ENCODE measurements at places on chromosomes 5 and 9. TPM values are rescaled to one million over a fixed set of nuclear protein-coding genes. Genes with fewer than 3 reads are reported as not detected.

DNA sequence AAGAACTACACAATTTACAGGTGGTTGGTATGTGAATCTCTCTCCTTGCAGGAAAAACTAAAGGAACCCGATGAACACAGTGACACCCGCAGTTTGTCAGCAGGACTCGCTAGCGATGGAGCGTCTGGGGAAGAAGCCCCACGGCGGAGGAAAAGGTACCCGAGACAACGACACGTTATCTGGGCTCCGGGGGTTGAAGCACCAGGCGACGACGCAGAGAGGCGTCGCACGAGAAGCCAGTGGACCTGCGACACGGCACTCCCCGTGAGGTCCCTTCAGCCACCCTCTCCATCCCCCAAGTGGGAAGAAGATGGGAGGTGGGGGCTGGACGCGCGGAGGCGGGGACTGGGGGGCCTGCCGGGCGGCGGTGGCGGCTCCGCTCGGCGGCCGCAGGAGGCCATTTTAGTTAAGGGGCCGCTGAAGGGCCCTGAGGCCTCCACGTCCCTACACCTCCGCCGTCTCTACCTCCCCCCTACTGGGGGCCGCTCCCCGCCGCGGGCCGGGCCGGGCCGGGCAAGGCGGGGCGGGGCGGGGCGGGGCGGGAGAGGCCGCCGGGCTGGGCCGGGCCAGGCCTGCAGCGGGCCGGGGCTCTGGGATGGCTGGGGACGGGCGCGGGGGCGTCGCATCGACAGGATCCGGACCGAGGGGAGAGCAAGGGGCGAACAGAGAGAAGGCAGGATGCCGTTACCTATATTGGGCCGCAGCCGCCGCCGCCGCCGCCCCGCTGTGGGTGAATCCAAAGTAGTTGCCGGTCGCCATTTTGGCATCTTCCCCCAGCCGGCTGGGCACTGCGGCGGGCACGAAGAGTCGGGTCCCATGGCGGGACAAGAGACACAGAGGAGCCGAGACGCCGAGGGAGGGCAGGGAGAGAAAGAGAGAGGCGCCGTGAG lies 754 bp downstream of the ZFR start:
- peak; percentile 66 for DNase-seq

Gene GLE1
- total RNA-seq = 51.0 TPM

DNA sequence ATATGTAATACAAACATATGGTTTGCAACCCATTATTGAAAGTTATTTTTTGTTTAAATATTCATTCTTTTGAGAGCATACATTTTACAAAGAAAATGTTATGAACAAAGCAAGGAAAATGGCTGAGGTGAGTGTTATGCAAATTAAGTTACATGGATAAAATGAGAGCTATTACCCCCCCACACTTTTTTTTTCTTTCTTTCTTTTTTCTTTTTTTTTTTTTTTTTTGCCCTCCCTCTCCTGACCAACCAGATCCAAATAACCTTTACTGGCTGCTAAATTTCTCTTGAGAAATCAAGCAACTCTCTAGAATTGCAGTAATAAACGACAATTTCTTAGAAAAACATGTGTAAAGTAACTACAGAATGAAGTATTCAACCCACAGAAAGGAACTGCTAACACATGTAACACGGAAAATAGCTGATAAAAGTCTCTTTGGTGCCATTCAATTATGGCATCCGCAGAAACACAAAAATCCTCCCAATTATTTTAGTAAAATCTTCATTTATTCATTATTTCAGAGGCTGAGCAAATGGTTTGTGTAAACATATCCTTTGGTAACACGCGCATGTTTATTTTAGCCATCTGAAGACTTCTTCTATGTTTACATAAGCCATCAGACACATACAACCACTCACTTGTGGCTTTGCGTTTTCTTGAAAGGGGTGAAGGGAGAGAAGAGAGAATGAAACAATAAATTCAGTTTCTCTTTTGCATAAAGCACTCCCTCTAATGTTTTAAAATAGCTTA lies 216.1 kb downstream of the NFIB start:
- no peak for DNase-seq

DNA sequence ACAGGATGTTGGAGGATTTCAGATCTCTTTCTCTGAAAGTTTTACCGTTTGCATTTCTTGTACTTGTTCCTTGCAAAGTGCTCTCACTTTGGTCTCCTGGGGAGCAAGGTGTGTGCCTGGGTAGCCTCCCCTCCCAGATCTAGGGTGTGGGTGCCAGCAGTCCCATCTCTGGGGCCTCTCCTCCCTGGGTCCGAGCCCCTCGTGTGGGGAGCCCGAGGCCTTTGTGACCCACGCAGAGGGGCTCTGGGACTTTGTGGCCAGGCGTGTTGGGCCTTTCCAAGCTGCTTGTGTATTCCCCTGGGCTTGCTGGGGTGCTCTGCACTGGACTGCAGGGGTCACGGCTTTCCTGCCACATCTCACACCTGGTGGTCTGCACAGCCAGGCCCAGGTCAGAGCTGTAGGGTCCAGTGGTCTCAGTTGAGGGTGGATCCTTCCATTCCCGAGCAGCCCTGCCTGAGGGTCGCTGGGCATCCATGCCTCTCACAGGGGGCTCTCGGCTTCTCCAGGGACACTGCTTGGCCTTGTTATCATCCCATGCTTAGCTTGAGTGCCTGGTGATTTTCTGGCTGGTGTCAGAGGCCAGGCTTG lies 96.3 kb downstream of the CACNA1B start:
- DNase-seq = peak; percentile 33

Data from activated CD8-positive, alpha-beta memory T cell treated with anti-CD3 and anti-CD28 coated beads, Interleukin-2, amount 10 ng/mL, durations not matched to agents 7 days and 5 days (primary cell).